Heart left ventricle (tissue), 16 donors: ENCODE measurements at places on chromosomes 2 and 18.

DNA sequence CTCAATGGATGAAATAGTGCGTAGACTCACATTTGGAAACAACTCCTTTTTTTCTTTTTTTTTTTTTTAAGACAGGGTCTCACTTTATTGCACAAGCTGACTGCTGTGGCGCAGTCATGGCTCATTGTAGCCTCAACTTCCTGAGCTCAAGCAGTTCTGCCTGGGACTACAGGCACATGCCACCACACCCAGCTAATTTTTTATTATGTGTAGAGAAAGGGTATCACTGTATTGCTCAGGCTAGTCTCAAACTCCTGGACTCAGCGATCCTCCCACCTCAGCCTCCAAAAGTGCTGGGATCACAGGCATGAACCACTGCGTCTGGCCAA is 17.4 kb downstream of the HAT1 start:
- no peak for DNase-seq

GRCh38 chr18:75130591-75131328 is 78.2 kb downstream of the PTGR3 start:
- no peak for DNase-seq

GRCh38 chr2:185012643-185013042 is 414.3 kb downstream of the ZNF804A start:
- DNase-seq, result no peak

DNA sequence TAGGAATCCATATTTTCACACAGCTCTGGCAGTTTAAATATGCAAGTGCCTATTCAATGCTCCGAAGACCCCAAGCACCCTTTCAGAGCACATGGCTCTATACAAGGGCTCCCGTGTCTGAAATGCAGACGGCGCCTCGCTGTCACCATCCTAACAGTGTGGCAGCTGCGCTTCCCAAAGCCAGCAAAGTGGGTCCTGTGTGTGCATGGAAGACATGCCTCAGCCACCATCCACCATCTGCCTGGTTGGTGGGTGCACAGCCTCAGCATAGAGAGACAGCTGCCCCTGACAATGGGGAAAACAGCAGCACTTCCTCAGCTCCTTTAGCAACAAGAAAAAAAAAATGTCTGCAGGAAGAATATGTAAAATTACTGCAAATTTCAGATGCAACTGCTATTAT is 218.1 kb downstream of the SP3 start:
- DNase-seq, result no peak

DNA sequence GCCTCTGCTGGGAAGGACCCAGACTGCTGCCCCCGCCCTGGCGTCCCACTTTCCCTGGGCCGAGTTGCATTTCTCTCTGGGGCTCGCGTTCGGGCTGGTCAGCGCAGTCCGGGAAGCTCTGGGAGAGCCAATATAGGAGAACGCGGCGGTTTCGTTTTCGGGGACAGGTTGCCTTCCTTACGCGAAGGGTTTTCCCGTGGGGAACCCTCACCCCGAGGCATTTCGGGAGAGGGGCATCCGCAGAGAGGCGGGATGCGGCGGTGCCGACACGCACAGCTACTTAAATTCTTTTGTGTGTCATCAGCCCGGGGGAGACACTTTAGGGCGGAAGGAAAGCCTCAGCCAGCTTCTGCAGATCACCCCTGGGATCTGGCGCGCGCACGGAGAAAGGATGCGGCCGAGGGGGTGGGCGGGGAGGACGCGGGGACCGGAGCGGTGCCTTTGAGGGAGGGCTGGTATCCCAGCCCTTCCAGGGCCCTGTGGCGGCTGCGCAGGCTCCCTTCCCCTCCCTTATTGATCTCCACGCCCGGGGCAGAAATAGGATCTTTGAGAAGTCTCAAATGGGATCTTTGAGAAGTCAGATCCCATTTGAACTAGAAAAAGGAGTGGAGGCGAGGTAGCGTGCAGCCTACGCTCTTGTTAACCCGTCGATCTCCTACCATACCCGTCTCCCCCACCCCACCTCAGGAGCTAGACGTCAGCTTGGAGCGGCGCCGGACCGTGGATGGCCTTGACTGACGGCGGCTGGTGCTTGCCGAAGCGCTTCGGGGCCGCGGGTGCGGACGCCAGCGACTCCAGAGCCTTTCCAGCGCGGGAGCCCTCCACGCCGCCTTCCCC is 1.2 kb downstream of the GATA6 start:
- peak; percentile 80 for DNase-seq

- no peak for DNase-seq
Observed at GRCh38 chr2:232343821-232344220, 34.7 kb upstream of the ALPP start.

- no peak for DNase-seq
Observed at GRCh38 chr2:232549655-232550353, 553 bp downstream of the TIGD1 start.

GRCh38 chr2:157625296-157625695 is 3.4 kb downstream of the ACVR1C start:
- no peak for DNase-seq

DNA sequence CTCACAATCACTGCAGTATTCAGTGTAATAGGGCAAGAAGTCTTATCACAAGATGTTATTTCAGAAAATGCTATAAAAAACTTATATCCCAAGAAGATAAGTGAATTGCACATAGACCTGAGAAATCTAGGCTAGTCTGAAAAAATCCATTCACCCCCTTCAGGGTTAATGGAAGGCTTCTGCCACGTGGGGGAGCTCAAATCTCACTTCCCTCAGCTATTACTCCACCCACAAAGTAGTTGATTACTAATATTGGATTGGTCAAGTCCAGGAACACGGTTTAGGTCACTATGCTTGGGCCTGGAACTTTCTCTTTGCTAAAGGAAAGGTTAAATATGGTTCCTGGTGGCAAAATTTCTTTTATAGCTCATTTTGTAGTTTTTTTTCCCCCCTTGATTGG is 51.2 kb upstream of the ADAM23 start:
- no peak for DNase-seq

- no peak for DNase-seq
Observed at GRCh38 chr2:205730701-205731582, 48.6 kb downstream of the NRP2 start.

DNA sequence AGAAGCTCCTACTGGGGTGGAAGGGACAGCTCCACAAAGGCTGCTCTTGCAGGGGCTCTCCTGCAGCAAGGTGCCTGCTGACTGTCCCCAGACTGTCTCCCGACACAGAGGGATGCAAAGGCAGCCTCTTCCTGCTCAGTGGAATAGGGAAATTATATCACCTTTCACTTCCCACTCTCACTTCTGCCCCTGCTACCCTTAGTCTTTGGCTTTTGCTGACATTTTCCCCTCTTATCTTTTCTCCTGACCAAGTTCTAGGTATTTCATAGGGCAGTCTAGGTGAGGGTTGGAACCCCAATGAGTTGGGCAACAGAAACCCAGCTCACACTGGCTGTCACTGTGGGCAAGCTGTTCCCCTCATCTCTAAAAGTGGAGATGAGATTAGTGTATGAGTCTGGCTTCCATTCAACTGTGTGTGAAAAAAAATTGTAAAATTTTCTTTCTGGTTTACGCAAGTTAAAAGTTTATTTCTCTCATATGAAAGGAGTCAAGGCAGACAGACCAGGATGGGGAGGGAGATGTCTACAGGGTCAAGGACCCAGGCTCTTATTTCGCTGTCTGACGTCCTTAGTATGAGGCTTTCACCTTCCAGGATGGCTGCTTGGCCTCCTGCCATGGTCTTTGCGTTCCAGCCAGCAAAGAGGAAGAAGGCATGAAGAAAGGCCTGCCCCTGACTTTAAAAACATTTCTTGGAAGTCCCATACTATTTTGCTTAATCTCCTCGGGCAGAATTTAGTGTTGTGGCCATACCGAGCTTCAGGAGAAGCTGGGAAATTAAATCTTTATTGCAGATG is 7.5 kb upstream of the MOCOS start:
- DNase-seq, result peak; percentile 79

- no peak for DNase-seq
Observed at GRCh38 chr18:37672932-37673595, 107.5 kb upstream of the CELF4 start.

- no peak for DNase-seq
Observed at GRCh38 chr2:221381928-221382488, 190.1 kb downstream of the EPHA4 start.

GRCh38 chr18:42977982-42978637 is 137.4 kb downstream of the RIT2 start:
- no peak for DNase-seq

DNA sequence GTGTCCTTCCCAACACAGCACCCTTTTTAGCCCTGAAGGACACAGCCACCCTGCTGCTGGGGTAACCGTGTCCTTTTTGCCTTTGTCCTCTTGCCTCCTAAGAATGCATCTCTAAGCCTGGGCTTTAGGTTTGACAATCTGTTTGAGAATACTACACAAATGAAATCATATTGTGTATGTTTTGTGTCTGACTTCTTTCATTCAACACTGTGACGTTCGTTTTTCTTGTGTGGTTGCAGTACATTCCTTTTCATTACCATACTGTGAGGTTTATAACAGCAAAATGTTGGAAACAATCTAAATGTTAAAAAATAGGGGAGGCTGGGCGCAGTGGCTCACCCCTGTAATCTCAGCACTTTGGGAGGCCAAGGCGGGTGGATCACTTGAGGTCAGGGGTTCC is 11.2 kb downstream of the ASPRV1 start:
- no peak for DNase-seq

DNA sequence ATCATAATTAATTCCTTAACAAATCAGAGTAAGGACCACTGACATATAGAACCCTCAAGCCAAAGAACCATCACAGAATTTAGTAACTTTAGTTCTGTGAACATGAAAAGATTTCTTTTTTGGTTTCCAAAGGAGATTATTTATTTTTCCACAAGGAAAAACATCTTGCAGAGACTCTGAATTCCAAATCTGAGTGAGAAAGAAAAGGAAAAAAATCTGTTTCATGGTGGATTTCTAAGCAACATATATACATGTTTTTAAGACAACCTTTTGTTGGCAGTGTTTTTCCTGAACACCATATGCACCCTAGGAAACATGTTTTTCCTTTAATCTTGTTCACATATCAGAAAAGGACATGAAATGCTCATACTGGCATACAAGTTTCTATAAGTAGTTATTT is 149.8 kb downstream of the AGPS start:
- no peak for DNase-seq

DNA sequence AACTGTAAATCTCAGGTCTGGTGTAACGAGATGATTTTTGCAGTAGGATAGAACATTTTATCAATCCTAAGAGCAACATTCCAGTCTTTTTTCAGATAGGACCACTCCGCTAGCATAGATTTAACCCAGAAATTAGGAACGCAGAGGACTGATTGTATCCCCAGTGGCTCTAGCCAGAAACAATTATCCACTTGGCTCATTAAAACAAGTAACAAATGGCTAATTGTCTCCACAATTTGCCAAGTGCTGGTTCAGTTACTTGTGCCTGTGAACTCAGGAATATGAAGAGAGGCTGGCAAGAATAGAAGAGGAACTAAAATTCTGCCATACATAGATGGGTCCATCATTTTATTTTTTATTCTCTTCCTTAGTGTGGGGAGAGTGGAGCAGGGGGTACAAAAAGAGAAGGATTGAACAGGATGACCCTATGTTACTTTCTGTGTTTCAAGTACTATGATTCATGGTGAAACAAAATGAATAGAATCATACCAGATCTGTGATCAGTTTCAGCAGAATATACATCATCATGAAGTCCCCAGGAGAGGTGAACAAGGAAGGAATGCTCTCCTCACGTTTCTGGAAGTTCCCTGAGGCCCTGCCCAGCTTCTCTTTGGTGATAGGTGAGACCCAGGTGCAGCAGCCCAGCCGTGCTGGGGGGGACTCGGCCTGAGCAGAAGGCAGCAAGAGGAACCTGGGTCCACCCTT is 121.6 kb downstream of the ARL4C start:
- no peak for DNase-seq

DNA sequence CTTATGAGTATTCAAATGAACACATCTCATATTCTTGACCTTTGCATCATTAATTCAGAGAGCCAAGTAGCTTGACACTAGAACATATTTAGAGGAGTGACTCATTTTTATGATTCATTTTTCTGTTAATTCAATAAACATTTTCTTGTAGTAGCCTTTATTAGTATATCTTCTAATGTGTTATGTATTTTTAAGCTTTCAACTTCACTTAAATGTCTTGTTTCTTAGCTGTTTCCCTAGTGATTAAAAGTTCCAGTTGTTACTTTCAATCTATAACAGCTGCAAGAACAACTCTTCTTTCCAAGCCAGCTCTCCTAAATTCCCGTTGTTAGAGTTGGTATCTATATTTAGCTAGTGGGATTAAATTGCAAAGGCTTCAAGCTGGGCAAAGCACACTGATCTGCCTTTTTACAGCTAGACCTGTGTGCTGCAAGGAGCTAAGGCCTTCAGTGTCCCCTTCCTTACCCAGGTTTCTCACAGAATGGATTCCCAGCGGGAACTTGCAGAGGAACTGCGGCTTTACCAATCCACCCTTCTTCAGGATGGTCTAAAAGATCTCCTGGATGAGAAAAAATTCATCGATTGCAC is at the start of gene KLHL41:
Gene KLHL41, plus strand, starts transcription at position 405 of the 588 bp plus-strand sequence. Its CDS starts 77 bp downstream, at position 482.
- DNase-seq, result no peak

GRCh38 chr2:19786408-19787058 is 115.2 kb downstream of the TTC32 start:
- DNase-seq, result no peak

GRCh38 chr2:142694282-142694681 is 183.2 kb upstream of the KYNU start:
- no peak for DNase-seq

DNA sequence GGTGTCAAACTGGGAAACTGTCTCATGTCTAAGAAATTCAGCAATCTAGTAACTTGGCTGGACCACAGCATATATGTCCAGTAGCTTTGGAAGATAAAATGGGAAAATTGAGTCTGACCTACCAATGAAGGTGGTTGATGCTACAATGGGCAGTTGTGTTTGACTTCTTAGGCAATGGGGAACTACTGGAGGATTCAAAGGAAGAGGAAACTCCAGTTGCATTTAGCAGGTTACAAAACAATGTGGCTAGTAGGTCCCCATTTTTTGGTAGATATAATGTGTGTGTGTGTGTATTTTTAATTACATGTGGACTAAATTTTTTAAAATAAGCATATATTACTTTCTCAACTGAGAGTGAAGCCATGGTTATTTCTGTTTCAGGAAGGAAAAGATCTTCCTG is 427.7 kb downstream of the NBAS start:
- no peak for DNase-seq

DNA sequence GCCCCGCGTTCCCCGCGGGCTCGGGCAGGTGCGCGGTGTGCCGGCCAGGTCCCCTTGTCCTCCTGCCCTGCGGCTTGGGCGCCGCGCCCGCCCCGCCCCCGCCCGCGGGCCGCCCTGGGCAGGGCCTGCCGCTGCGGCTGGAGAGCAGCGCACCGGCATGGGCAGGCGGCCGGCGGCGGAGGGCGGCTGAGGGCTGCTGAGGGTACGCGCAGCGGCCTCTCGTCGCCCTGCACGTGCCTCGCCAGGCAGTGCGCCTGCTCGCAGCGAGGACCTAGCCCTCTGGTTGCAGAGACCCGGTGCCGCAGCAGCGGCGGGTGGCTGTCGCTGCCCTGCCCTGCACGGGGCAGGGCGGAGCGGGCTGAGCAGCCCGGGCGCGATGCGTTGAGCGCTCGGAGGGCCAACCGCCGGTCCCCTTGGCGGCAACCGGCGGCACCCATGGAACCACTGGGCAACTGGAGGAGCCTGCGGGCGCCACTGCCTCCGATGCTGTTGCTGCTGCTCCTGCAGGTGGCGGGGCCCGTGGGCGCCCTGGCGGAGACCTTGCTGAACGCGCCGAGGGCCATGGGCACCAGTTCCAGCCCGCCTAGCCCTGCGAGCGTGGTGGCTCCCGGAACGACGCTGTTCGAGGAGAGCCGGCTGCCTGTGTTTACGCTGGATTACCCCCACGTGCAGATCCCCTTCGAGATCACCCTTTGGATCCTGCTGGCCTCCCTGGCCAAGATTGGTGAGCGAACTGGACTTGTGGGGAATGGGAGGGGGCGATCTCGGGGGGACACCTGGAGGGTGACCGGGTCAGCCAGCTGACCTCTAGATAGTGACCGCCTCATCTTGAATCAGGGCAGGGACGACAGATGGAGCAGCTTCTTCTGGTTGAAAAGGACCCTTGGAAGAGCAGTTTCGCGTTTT is at the start of gene SLC9A2:
Gene SLC9A2, plus strand, starts transcription at position 140 of the 906 bp plus-strand sequence. Its CDS starts 296 bp downstream, at position 436.
- DNase-seq, result no peak
